ENCODE measurements at places on chromosomes 12 and 14.

GRCh38 chr12:77406219-77406905 lies 341.0 kb upstream of the E2F7 start:
- no peak for DNase-seq

- DNase-seq, result no peak
Observed at GRCh38 chr14:87171141-87171540, 821.8 kb downstream of the GALC start.

- no peak for DNase-seq
Observed at GRCh38 chr14:53183611-53184010, 30.5 kb upstream of the DDHD1 start.

DNA sequence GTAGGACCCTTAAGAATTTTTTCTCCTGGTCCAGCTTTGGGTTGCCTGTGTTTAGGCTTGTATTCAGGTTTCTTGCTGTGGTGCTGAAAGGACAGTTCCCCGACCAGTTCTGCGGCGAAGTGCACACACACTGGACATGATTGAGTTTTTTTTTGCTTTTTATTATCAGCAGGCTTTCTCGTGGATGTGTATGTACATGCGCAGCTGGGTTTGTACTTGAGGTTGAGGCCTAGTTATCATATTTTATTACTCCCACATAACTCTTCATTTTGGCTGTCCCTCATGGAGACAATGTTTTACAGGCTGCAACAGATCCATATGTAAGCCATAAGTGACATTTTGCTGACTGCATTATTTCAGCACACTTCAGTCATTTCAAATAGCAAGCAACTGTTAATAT lies 2.5 kb downstream of the SCN8A start:
- DNase-seq, result no peak

- DNase-seq, result no peak
Observed at GRCh38 chr14:21095430-21096205, 2.8 kb downstream of the ZNF219 start.

GRCh38 chr12:5567016-5567725 lies 135.3 kb downstream of the NTF3 start:
- no peak for DNase-seq

GRCh38 chr12:13036881-13037280 lies 7.3 kb upstream of the FAM234B start:
- DNase-seq, result no peak

- DNase-seq, result no peak
Observed at GRCh38 chr14:77763316-77763715, 2.4 kb upstream of the SNW1 start.

- DNase-seq, result peak; percentile 64
Observed at GRCh38 chr12:113912760-113913329, 53.3 kb downstream of the RBM19 start.

DNA sequence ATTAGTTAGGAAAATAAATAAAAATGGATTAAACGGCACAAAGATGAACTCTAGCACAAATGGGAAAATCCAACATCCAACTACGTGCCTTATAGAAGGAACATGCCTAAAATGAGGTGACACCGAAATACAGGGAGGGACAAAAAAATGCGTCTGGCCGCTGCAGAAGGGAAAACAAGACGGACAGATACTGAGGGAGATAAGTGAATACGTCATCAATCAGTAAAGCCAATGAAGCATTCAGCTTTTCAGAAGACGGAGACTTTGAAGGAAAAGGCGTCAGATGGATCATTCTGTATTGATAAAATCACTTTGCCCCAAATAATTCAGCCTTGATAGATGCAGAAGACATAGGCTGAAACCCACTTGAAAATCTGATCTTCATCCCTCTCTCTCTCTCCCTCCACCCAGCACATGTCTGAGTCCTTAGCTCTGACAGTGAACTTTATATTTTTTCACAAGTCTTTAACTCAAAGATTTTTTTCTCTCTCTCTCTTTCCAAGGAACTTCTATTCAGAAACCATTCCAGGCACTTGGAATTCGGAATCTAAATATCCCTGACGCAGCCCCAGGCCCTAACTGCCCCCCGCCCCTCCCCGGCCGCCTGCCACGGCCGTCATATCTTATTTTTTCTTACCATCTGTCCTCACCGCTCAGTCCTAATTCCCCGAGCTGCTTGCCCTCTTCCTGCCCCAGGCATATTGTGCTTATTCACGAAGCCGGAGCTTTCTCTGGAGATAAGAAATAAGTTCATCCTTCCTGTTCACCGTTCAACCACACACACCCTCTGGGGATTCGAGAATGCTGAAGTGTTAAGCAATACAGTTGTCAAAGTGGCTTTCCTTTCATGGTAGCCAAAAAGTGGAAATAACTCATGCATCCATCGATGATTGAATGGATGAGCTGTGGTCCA lies 35.5 kb upstream of the RFLNA start:
- DNase-seq, result no peak

DNA sequence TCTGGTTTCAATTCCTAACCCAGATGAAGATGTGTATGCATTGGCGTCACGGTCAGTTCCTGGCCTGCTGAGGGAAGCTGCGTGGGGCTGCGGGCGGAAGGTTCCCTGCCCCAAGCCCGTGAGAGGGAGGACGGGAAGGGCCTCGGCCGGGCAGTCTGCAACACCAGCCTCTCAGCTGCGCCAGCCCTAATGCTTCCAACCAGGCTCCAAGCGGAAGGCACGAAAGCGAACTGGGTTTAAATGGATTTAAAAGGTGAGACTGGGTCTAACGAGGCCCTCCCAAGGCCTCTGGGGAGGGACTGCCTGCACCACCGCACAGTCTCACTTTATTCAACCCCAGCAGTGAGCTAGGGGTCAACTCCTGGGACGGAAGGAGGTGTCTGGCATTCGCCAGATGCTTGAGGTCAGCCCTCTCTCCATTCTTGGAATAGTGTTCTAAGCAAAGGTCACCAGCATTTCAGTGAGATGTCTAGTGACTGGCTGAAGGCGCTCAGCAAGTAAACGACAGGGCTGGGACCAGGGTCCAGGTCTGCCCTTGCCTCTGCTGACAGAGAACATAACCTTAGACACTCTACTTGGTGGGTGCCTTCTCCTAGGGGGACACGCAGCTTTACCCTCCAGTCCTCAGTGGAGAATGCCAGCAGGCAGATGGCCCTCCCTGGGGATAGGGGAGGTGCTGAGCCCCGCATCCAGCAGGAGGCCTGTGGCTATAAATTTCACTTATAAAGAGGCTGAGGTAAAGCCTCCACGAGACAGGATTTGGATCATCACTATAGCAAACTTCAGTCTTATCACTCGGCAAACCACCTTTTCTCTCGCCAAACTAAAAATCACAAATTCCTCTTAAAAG lies 92.2 kb downstream of the PIWIL1 start:
- DNase-seq, result no peak

DNA sequence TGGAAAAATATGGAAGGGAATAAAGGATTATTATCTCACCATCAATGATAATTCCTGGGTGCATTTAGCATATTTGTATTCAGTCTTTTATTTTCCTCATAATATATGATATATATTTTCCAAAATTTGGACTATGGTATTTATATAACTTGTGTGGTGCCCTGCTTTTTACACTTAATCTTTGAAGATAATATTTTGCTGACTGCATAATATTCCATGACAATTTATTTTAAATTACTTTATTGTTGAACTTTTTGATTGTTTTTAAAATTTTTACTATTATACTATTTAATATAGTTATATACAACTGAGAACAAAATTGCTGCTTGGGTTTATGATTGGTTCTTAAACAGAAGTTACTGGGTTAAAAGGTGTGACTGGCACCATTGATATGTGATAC lies 212.3 kb downstream of the TTC6 start:
- DNase-seq, result no peak

DNA sequence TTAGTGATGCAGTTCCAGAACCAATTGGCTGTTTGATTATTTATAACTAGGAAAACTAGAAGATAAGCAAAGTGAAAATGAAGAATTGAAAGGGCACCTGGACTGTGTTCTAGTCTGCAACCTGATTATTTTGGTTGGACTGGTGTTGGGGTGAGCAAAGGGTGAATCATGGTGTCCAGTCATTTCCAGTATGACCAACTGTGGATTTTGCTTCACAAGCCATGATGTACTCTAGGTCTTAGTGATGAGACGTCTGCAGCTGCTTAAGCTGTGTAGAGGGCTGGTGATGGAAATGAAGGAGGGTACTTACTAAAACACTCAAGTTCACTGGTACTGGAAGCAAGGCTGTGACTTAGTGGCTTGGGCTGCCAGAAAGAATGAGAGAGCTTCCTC lies 193.2 kb upstream of the FRMD6 start:
- DNase-seq, result no peak

DNA sequence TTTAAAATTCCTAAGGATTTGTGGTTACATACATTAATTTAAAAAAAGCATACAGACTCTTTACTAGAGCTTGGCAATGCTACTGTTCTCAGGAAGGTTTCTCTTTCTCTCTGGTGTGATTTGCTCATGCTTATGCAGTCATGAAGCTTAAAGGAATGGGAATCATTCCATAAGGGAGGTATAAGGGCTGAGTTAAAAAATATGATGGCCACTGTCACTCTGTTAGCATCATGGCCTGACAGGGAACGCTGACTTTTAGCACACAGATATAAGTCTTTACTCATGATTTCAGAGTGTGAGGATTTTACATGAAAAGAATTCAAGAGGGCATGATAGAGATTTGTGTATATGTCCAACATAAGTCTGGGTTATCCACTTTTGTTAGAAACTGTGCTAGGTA lies 3.8 kb downstream of the MYF5 start:
- no peak for DNase-seq

DNA sequence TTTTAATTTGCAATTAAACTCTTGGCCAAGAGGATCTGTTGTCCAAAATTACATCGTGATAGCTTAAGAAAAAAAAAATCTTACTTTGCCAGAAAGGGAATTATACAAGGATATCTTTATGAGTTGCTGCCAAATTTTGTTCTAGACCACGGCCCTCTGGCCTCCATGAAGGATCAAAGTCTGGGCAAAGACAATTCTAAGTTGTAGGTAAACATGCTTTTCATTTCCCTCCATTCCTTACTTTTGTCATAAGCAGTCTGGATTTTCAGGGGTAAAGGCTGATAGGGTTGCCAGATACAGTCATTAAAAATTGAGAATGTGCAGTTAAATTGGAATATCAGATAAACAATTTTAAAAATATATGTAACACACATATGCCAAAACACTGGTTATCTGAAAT lies 135.1 kb downstream of the MON2 start:
- peak; percentile 10 for DNase-seq

- DNase-seq, result no peak
Observed at GRCh38 chr14:20712904-20713303, 24.3 kb downstream of the ANG start.

GRCh38 chr12:94458877-94459727 lies 565 bp downstream of the CEP83 start:
- peak; percentile 32 for DNase-seq

- DNase-seq, result no peak
Observed at GRCh38 chr12:80792861-80793260, 76.1 kb downstream of the MYF5 start.

GRCh38 chr12:4145990-4146859 lies 127.3 kb upstream of the CCND2 start:
- no peak for DNase-seq

DNA sequence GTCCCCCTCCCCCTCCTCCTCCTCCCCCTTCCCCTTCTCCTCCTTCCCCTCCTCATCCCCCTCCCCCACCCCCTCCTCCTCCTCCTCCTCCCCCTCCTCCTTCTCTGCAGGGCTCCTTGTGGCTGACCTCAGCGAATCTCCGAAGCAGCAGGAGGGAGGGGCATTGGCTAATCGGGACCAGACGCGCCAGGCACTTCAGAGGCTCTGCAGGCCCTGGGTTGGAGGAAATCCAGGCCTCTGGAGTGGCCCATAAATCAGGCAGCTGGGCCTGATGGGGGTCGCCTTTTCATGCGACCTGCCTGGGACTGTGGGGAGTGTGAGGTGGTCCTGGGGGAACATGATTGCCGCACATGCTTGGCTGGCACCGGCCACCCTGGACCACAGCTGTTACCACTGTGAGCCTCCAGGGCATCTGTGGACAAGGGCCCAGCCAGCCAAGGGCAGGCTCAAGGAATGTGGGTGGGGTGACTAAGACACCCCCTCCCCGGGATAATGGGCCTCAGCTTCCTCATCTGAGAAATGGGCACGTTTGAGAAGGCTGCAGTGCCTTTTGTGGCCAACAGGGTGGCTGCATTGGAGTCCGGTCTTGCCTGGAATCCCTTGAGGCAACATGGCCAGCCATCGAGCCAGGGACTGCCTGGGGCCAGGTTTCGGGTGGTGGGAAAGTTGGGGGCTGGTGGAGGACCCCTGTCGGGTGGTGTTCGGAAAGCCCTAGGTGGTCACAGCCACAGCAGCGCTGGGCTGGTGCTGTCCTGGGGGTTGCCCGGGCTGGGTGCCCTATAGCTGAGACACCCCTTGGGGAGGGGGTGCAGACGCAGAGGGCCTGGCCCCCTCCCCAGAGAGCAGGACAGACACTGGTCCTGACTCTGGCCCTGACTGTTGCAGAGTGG lies 12.0 kb downstream of the KIF26A start:
- DNase-seq, result no peak

DNA sequence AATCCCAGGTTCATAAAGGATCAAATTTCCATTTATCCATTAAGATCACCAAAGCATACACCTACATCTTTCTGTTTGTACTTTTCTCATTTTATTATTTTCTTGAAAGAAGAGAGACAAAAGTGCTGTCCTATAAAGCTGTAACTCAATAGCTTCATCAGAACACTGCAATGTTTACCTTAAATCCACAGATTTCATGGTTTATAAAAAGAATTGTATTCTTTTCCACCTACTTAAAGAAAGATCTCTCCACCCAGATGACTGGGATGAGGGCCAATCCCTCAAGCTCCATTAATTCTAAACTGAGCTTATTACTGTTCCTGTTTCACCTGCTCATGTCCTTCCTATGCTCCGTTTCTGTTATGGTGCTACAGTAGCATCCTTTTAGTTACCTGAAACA lies 470.6 kb downstream of the BCAT1 start:
- no peak for DNase-seq

DNA sequence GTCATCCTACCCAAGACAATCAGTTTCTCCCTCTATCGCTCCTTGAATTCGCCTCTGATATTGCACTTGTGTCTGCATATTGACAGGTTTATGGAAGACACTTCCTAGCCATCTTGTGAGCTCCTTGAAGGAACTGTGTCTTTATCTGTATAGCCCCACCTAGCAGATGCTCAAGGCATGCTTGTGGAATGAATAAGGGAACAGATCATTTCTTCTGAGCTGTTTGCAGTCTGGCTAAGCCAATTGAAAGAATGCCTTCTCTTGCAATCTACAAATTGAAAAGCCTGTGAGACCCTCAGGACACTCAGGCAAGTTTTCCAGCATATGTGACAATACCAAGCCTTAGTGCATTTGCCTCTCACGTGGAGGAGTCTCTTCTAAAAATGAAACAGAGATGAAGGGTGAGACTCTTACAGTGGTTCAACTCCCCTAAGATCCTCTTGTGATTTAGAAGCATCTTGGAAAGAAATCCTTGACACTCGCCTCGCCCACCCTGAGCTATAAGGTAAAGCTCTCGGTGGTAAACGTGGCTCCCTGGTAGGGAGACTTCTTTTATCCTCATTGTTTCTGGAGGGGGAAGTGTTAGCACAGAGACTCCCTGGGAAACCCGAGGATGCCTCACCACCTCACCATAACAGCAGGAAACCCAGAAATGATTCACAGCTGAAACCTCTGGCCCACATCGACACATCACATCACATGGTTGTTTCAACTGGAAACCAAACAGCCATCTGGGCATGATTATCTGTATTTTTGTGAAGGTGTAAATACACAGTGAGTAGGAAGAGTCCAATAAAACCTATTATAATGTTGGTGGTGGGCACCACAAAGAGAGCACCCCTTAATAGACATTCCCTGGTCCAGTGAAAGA lies 112.3 kb upstream of the BCL2L14 start:
- no peak for DNase-seq

Data from OCI-LY7 (cell line).